ENCODE measurements at places on chromosomes 12 and 14.

GRCh38 chr12:32030151-32030550 lies 70.9 kb downstream of the RESF1 start:
- DNase-seq, result no peak

DNA sequence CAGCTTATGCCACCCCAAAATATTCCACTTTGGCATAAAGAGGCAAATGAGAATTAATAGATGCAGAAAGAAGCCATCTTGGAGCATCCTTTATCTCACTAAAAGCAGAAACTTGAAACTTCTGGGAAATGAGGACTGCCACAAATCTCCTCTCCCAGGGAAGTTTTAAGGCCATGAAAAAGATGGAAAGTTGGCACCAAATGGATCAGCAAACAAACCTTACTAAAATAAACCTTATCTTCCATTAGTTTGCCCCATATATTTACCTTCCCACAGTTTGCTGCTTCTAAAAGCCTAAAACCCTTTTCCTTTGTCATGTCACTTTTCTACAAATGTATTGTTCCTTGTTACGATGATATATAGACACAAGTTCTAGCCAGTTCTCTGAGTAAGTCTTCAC lies 340.0 kb upstream of the USP15 start:
- no peak for DNase-seq

DNA sequence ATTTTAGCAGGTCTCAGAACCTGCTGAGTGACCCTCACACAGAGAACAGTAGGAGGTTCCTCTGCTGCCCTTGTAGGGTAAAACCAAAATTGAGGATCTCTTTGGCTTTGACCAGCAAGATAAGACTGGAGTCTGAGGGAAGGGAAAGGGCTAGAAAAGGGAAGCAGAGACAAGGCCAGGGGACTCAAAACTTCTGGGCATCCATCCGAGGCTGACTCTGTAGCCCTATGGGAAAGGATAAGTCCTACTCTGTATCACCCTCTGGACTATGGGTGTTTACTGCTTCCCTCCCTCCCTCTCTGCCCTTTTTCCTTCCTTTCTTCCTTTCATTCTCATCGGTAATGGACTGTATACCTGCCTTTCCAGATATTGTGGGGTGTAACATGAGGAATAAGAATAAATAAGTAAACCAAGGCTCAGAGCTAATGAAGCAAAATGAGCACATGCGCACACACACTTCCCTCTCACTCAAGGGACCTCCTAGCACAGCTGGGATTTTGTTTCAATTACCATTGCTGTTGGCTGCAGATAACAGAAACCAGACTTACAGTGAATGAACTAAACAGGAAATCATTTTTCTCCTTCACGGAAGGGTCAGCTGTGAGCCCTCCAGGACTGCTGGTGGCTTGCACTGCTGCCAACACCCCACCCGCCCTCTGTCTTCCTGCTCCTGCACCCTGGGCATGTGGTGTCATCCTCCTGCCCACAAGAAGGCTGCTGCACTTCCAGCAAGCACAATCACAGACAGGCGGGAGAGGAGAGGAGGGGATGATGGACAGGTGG lies 404.4 kb upstream of the CCDC196 start:
- no peak for DNase-seq

DNA sequence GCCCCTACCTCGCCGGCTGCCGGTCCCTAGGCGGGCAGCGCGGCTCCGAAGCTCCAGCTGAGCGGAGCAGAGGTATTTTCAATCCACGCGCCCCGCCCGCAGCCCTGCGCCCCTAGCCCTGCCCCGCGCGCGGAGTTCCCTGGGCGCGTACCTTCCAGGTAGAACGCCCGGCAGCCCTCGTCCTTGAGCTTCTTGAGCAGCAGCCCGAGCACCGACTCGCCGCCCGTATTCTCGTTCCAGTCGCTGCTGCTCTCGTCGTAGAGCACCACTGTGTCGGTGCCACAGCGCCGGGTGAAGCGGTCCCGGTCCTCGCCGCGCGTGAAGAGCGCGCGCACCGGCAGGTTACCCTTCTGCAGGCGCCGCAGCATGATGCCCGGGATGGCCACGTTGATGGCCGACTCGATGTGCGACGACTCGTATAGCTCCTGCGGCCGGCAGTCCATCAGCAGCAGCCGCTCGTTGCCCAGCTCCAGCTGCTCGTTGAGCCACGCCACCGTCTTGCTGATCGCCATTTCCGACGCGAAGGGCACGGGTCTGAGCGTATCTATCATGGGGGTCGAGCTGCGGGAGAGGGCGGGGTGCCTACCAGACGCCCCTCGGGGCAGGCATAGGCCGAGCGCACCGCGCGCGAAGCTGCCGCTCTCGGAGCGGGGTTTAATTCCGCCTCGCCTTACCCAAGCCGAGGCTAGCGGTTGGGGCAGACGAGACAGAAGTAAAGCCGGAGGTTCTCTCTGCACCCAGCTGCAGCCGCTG lies 636 bp downstream of the DUSP6 start:
- no peak for DNase-seq

DNA sequence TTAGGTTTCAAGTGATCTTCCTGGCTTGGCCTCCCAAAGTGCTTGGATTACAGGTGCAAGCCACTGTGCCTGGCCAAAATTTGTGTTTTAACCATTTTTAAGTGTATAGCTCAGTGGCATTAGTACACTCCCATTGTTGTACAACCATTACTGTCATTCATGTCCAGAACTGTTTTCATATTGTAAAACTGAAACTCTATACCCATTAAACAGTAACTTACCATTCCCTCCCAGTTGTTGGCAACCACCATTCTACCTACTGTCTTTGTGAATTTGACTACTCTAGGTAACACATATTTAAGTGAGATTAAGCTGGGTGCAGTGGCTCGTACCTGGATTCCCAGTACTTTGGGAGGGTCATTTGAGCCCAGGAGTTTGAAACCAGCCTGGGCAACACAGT lies 67.3 kb upstream of the KCNH3 start:
- DNase-seq, result no peak

DNA sequence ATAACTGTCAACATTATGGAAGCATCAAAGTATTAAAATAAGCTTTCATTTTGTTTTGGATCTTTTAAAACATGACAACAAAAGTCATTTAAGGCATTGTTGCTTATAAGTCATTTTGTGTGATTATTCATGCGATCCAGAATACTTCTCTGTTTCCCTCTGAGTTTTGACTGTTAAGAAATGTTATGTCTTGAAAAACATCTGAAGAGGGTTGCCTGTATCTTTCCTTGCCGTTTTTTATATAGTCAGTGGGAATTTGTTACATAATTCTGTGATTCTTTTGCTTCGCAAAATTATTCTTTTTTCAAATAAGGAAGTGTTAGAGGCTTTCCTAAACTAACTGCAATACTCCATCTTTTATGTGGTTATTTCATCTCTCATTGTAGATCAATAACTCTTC lies 78.7 kb downstream of the SAMD4A start:
- no peak for DNase-seq

GRCh38 chr14:52219488-52220084 lies 47.9 kb upstream of the PTGDR start:
- no peak for DNase-seq

GRCh38 chr12:95605087-95605486 lies 53.8 kb upstream of the USP44 start:
- no peak for DNase-seq

DNA sequence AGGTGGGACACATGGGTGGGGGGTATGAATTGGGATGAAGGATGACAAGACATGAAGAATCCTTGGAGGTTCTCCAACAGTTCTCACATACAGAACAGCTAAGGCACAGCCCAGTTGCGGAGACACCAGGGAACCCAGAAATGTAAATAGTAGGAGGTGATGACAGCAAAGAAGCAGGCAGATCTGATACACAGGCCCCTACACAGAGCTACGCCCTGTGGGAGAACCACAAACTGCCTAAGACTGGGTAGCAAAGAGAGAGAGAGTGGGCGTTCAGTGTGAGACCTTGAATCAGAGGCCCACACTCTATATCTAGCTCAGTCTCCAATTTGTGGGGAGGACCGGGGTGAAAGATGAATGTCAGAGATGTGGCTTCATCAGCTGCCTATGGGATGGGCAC lies 9.5 kb upstream of the NUMB start:
- DNase-seq, result no peak

DNA sequence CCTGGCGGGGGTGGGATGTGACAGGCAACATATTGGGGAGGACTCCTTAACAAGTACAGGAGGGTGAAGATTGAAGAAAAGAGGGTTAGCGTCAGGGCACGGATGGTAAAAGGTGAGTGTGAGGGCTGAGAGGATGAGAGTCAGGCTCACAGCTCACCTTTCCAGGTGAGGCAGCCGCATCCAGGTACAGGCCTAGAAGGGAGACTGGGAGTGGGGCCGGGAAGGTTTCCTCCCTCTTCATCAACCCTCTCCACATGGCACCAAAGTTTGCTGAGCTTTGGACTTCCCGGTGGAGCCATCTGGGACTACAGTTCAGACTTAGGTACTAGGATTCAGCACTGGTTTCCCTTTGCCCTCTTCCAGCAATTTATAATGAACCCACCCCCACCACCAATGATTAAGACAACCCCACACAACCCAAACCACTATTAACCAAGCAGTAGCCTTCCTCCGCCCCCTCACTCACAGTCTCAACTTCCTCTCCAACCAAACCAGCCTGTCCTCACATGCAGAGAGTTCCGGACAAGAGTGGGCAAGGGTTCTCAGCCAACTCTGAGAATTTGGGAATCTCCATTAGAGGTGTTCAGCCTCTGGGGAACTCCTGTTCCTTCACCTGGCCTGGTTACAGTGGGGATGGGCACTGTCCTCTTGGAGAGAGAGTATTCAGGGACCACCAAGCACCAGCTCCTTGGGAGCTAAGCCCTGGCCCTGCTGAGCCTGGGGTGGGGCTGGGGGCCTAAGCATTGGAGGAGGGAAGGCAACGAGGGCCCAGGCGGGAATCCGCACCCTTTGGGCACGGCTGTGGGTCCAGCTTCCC lies 2.4 kb upstream of the HOXC4 start:
- DNase-seq, result no peak

GRCh38 chr12:111435661-111436201 lies 30.0 kb downstream of the SH2B3 start:
- DNase-seq, result no peak

DNA sequence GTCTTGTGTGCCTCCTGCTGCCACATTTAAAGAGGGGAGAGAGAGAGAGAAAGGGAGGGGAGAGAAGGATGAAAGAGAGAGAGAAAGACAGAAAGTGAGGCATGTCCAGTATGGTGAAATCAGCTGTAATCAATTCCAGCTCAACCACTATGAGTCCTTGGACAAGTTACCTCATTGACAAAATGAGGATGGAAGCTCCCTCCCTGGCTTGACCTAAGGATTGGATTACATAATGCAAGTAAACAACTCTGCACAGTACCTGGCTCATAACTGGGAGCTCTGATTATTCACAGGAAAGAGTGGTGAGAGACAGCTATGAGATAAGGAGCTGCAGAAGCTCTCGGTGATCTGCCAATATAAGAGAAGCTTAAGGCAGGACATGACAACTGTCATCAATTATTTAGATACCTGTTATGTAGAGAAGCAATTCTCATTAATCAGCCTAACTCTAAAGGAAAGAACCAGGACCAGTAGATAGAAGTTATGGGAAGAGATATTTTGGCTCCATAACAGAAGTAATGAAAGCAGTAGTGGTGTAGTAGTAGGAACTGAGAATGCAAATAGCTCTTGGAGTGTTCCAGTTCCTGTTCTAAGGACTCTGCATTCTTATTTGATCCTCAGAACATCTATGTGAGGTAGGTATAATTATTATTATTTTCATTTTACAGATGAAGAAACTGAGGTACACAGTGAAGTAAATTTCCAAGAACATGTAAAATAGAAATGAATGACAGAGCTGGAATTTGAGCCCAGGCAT lies 791.6 kb downstream of the DIO2 start:
- no peak for DNase-seq

GRCh38 chr12:132740313-132740646 lies 21.4 kb downstream of the ANKLE2 start:
- DNase-seq, result no peak

DNA sequence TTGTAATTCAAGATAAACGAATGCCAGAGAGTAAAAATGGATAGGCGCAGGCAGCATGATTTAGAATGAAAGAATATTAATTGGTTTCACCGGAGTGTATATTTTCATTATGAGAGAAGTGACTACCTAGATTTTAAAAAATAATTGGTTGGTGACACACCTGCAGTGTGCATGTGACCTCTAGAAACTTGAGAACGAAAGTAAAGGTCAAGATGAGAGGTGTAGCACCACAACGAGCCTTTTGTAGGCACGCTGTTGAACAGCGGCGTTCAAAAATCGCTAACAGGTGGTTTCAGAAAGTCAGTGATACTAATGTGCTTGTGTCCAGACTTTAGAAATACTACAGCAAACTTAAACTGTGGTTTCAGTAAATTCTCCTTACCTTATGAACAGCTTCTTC lies 123.8 kb downstream of the NPAS3 start:
- DNase-seq, result no peak

GRCh38 chr12:20629414-20630156 lies 65.5 kb upstream of the SLCO1C1 start:
- DNase-seq, result no peak

DNA sequence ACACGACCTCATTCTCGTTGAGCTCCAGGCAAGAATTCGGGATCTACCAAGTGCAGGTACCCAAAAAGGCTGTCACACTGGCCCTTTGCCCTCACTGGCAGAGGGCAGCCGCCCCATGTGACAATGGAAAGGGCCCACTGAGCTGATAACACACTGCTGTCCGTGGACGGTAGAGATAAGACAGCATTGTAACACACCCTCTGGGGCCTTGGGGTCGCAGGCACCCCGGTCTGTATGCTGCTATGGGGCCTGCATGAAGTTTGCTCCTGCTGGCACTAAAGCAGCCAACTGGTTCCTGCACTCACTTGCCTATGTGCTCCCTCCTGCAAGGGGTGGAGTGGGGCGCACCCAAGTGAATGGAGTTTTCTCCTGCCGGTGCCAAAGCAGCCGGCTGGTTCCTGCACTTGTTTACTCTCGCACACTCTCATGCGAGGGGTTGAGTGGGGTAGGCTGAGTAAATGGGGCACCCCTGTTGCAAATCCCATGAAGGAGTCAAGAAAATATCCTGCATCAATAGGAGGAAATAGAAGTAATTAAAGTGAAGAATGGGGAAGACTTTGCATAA lies 477.9 kb downstream of the ATP23 start:
- DNase-seq, result no peak

DNA sequence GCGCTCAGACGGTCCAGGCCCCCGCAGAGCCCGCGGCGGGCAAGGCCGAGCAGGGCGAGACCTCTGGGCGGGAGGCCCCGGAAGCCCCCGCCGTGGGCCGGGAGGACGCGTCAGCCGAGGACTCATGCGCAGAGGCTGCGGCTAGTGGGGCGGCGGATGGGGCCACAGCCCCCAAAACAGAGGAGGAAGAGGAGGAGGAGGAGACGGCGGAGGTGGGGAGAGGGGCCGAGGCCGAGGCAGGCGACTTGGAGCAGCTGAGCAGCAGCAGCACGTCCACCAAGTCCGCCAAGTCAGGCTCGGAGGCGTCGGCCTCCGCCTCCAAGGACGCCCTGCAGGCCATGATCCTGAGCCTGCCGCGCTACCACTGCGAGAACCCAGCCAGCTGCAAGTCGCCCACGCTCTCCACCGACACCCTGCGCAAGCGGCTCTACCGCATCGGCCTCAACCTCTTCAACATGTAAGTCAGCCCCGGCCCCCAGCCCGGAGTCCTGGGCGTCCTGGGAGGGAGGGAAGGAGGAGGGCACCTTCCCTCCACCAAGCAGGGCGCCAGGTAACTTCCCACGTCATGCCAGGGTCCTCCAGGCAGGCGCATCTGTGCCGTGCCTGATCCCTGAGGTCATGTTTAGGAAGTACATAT lies 72.4 kb downstream of the IQSEC3 start:
- DNase-seq, result no peak
